Astrocyte of the spinal cord (primary cell): ENCODE measurements at places on chromosomes 6 and 20.

DNA sequence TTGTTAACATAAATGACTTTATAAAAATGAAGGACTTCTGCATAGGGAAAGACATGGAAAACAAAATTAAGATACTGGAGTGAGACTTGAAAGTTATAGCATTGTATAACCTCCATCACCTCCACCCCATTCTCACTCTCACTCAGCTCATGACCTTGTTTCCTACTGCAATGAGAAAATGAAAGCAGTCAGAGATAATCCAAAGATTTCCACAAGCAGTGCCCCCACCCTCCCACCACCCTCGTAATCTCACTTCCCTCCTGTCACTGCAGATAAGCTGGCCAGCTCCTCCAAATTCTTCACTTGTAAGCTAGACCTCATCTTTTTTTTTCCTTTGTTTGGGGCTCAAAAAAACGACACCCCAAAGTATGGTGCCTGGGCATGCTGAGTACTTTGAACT is 52.9 kb upstream of the PROKR2 start:
- DNase-seq = no peak

DNA sequence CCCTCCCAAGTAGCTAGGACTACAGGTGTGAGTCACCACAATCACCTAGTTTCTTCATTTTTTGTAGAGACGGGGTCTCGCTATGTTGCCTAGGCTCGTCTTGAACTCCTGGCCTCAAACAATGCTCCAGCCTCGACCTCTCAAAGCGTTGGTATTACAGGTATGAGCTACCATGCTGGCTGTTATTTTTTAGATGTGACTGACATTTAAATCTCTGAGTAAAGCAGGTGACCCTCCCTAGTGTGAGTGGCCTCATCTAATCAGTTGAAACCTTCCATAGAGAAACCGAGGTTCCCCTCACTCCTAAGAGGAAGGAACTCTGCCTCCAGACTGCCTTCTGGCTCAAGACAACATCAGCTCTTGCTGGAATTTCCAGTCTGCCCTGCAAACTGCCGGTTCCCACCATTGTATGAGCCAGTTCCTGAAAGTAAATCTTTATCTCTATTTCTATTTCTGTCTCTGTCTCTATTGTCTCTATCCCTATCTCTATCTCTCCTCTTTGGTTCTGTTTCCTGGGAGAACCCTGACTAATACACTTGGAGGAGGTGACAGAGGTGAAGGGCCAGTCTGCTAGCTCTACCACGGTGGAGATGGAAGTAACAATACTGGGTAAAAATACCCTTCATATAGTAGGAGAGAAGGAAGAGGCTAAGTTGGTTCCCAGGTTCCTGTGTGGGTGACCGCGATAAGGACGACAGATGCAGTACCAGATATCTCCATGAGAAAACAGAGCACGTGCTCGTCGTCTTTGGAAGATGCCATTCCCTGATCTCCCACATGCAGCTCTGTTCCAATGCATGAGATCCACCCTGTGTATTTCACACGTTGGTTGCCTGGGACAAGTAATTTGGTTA is 81.0 kb downstream of the MYB start:
- no peak for DNase-seq

DNA sequence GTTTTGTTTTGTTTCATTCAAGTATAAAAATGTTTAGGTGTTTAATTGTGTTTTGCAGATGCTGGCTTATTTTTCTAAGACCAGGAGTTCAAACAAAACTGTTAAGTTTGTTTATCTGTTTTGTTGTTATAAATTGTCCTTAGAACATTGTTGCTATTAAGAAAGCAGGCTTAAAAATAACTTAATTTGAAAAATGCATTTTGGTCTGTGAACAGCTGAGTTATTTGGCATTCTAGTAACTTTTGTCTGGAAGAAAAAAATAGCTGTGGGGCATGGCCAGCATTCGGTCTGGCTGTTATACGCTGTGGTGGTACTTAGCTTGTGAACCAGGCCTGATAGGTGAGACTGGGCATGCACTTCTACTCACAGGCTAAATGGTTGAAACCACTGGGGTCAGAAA is 37.8 kb downstream of the SLX4IP start:
- no peak for DNase-seq

DNA sequence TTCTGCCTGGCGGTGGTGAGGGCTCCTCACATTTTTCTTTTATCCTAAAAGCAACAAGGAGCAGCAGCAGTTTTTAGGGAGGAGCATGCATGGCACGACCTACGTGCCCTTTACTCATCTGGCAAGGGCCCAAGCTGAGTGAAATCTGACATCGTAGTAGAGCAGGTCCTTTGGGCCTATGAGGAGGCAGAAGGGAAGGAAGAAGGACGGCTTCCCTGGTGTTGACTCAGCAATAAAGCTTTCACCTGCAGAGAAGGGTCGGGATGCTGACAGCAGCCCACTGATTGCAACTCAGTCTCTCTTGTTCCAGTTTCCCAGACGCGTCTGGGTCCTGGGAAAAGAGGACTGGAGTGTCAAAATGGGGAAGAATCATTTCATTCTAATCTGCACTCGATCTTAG is 409.1 kb upstream of the AGPAT4 start:
- DNase-seq = no peak

DNA sequence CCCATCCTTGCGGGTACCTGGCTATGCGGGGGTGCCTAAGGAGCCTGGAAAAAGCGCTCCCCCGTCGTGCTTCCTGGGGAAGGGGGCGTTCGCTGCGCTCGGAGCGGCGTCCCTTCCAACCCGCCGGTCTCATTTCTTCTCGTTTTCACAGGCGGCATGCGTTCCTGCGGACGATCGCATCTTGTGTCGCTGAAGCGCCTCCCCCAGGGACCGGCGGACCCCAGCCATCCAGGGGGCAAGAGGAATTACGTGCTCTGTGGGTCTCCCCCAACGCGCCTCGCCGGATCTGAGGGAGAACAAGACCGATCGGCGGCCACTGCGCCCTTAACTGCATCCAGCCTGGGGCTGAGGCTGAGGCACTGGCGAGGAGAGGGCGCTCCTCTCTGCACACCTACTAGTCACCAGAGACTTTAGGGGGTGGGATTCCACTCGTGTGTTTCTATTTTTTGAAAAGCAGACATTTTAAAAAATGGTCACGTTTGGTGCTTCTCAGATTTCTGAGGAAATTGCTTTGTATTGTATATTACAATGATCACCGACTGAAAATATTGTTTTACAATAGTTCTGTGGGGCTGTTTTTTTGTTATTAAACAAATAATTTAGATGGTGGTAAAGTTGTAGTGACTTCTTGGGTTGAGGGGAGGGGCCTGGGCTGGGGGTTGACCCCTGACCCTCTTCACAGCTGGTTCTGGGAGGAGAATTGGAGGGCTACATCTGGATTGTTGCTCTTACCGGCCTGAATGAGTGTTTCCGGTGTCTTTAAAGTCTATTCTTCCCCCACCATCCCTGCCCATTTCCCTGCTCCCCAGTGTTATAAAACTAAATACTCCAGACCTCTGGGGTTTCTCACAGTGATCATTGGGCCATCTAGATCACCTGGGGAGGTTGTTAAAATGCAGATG is 1.1 kb downstream of the ID1 start:
- no peak for DNase-seq

DNA sequence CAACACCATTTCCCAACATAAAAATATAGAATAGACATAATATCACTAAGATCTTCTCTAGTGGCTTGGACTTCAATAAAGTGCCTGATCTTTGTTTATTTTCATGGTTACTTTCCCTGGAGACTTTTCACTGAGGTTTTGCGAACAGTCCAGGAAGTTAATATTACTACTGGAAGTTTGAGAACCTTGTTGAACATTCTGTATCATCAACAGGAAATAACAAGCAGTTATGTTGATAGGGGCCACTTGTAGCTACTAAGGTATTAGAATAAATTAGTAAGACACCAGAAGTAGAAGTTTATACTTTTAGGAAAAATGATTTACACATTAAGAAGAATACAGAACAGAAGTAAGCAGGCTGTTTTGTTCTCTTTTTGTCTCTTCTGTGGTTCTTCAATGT is 180.2 kb downstream of the TFAP2B start:
- DNase-seq = no peak

DNA sequence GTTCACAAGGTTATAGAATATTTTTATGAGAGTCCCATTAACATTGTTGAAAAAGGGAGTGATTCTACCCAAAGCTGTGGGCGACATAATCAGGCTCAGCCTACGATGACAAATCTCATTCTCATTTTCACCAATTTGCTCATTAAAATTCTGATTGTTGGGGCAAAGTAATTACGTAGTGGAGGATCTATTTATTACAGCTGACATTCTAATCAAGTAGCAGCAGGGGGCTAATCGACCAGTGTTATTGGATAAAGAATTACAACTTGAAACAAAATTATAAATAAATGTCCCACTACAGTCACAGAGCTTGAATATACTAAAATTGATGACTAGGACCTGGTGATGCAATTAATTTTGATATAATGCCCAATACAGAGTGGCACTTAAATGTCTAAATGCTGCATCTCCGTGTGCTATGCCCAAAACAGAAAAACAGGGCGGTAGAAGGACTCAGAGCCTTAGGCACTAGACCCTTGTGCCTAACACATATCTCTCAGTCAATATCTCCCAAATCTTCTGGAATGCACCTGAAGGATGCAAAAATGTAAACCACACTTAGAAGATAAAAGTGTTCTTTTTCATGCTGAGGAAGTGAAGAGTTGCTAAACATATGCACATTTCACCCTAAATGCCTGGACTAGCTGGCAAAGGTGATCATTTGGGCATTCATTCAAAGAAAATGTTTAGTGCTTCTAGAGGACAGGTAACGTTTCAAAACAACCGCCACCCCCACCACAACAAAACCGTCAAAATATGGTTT is 88.3 kb downstream of the CD24 start:
- no peak for DNase-seq

- DNase-seq = no peak
These were observed 536.7 kb upstream of the JARID2 start for GRCh38 chr6:14709066-14709670.

GRCh38 chr6:150676344-150676743 is 76.7 kb downstream of the PLEKHG1 start:
- DNase-seq = no peak

- DNase-seq = no peak
These were observed 50.6 kb upstream of the FUCA2 start for GRCh38 chr6:143562143-143562542.

GRCh38 chr6:46270336-46270735 is 99.6 kb upstream of the ENPP5 start:
- DNase-seq = no peak

DNA sequence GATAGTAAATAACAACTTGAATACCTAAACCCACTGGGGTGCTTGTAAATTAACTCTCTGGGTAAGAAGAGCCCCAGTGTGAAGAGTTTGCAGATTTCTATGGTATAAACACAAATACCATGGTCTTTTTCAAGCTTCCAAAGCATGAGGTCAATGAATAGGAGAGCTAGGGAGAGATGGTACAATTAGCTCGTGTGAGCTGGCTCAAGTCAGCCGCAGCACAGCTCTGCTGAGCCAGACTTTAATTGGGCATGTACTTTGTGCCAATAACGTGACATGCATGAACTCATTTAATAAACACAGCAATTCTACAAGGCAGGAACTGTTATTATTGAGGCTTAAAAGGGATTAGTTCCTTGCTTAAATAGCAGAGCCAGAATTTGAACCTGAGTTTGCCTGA is 684.2 kb downstream of the KIF16B start:
- no peak for DNase-seq

DNA sequence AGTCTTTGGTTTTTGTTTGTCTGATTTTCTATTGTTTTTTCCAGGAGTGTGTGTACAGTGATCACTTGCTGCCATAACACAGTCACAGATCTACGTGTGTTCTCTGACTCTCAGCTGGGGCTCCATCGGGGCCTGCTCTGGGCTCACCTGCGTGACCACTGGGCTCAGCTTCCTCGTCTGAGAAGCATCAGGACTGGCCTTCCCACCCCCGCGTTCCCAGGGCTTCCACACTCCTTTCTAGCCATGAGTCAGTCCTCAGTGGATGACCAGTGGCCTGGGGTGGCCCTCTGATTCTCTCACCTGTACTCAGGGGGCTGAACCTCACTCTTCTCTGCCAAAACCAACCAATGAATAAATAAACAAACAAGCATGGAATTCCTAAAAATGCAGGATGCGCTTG is 14.5 kb downstream of the THBS2 start:
- DNase-seq = no peak

GRCh38 chr6:10405513-10405900 is 9.4 kb downstream of the TFAP2A start:
- no peak for DNase-seq

DNA sequence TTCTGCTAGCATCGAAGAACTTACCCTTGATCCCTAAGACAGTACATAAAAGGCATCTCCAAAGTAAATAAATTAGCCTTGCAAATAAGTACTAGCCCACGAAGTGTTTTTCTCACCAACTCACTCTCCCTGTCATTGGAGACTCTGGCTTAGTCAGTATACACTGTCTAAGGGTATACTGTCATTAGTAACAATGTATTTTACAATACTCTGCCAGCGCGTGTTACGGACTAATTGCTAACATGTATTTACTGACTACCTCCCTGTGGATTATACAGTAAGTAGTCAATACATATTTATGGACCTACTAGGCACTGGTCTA is 72.1 kb downstream of the NFATC2 start:
- DNase-seq = no peak

DNA sequence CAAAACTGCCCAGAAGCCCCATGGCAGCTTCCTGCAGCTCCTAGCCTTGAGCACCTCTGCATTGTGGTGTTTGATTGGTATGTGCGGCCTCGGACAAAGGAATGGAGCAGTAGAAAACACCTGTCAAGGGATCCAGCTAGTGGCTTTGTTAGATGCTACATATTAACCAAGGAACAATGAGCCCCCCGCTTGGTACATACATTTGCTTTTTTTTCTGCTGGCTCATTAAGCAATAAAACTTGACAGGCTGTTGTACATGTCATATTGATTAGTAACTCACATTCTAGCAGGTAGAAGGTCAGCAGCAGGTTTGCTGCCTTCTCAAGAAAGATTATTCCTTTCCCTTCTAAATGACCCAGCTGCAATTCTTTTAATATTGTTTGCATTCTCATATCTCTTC is 937 bp downstream of the SPACA1 start:
- DNase-seq = no peak

DNA sequence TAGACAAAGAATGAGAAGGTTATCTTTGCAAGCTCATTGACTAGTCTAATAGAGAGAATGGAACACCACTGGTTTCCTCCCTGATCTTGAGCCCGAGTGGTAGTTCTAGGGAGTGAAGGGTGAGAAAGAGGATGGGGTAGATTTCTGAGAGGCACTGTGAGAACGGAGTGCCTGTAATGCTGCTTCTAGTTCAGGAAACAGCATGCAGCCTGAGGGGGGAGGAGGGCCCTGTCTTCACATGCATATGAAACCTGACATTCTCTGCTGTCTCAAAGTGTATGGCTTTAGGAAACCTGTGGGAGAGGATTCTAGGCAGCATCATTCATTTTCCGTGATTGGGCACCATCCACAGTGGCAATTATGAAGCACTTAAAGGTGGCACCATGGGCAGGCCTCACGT is 259.4 kb upstream of the MAN1A1 start:
- DNase-seq = no peak

- no peak for DNase-seq
These were observed 32.7 kb upstream of the SLC22A1 start for GRCh38 chr6:160088784-160089533.
